ENCODE measurements at places on chromosomes 16 and 17.
A peak's percentile ranks its signal among the peaks of the same experiment; 100 is the strongest.

- DNase-seq: peak; percentile 36
Observed at GRCh38 chr16:79599837-79600637, 500 bp downstream of the MAF start.

DNA sequence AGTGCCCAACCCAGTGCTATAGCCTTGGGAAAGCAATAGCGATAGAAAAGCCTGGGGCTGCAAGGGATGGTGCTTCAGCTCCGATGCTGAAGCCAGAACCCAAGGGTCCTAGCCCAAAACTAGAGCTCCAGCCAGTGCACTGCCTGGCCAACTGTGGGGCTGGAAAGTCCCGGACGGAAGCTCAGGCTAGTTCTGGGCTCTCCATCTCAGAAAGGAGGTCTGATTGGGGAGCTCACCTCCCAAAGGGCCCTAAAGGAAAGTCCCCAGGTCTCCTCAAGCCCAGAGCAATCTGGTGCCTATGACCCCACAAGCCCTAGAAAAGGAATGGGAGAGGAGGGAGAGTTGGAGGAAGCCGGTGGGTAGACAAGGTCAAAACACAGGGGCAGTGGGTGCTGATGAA is 2.0 kb upstream of the ABCC3 start:
- no peak for DNase-seq

GRCh38 chr16:27503662-27504061 is 46.1 kb downstream of the GTF3C1 start:
- DNase-seq: no peak

GRCh38 chr17:27495460-27495859 is 39.2 kb downstream of the KSR1 start:
- no peak for DNase-seq

DNA sequence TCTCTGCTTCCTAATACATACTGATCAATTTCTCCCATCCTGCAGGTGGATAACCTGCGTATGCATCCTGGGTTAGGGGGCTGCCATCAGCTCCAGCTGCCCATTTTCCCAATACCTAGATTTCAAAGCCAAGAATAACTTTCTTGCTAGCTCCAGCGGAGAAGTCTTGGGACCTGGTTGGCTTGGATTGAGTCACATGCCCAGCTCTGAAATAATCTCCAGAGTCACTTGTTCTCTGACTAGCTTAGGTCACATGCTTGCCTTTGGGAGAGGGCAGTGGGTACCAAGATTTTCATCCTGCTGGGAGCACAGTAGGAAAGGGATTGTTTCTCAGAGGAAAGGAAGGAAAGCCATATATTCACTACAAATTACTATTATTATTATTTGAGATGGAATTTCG is 70.0 kb upstream of the ELAC2 start:
- DNase-seq: no peak

- DNase-seq: no peak
Observed at GRCh38 chr17:40625311-40625710, 22.3 kb downstream of the SMARCE1 start.

DNA sequence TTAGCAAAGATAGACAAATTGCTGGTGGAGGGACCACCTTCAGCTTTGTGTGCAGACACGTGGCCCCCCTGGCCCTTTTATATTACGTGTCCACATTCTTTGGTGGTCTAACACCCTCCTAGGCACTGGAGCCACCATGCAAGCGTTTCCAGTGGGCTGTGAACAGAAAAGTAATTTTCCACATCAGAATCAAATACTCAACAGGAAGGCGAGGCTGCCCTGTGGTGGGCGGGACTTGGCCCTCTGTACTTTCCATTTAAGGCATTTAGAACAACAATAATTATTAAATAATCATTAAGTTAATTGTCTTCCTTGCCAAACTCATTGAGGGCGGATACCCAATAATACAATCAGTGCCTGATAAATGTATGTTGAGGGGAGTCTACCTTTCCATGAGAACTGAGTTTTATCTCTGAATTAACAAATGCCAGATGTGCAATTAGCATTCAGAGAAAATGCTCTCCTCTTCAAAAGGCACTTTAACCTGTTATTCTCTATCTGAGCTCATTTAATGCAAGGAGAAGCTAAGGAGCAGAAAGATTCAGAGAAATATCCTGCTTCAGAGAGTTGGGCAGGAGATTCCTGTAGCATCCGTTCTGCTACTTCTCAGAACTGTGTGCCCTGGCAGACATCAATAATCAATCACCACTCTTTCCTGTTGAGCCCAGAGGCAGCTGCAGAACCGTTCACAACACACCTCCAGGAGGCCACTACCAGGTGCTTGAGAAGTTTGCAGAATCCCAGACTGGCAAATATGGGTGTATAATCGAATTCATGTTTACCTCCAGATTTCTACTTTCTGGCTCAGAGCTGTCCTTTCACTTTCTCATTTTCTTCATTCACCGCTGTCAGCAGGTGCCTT is 109.4 kb downstream of the CMIP start:
- DNase-seq: peak; percentile 20

DNA sequence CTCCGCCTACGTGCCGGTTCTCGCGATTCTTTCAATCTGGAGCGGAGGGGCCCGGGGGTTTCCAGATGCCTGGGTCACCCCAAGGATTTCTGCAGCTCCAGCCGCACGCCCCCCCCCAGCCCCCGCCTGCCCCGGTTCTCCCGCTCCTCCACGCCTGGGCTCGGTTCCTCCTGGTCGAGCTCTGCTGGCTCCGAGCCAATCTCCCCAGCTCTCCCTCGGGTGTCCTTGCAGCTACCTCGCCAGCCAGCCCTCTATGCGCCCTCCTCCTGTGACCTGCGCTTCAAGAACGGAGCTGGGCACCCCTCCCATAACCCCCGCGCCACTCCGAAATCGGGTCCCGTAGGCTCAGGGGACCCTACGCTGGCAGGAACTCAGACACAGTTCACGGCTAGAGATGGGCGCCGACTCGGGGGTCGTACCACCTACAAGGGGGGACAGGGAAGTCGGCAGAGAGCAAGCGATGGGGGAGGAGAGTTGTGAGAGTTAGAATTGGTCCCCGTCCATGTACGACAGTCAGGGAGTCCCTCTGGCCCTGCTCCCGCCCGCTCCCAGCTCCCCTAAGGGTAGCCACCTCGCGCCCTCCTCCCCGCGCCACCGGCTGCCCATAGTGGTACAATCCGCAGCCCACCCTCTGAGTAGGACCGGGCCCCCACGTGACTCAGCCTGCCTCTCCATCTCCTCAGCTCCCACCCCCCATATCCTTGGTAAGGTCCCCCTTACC is 961 bp downstream of the FGF11 start:
- DNase-seq: no peak

GRCh38 chr17:80883831-80884735 is 107.6 kb upstream of the CHMP6 start:
- DNase-seq: no peak

- no peak for DNase-seq
Observed at GRCh38 chr16:15494236-15494635, 59.8 kb downstream of the BMERB1 start.

DNA sequence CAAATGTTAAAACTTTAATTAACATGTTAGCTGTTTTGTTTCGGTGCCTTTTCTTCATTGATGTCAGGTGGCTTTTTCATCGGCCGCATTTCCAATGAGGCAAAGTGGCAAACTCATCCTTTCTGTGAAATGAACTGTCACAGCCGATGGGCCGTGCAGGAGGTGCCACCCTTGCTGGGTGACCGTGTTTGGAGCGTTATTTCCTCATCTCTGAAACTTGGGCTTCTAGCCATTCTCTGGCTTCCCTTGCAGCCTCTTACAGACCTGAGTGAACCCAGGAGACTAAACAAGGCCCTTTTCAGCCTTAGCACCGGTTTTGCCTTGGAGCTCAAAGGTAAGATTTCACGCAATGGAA is 42.2 kb upstream of the PRSS54 start:
- no peak for DNase-seq

- DNase-seq: peak; percentile 71
Observed at GRCh38 chr17:34199932-34200534, 55.1 kb upstream of the CCL2 start.

- DNase-seq: peak; percentile 98
Observed at GRCh38 chr17:78409191-78409928, 30.9 kb downstream of the PGS1 start.

All from NCI-H2081 (cell line).